ENCODE measurements at places on chromosomes 2 and 18. TPM values are rescaled to one million over a fixed set of nuclear protein-coding genes. Genes with fewer than 3 reads are reported as not detected.
A peak's percentile ranks its signal among the peaks of the same experiment; 100 is the strongest.

B3GNT7 gene
- 0.13 TPM for total RNA-seq

POMC gene
- total RNA-seq = 4.7 TPM

SP100 gene
- 84.4 TPM for total RNA-seq

IGFBP5 gene
- not detected for total RNA-seq

ASXL3 gene
- total RNA-seq = not detected

PTPRN gene
- not detected for total RNA-seq

GKN1 gene
- not detected for total RNA-seq

MERTK gene
- 0.88 TPM for total RNA-seq

DNA sequence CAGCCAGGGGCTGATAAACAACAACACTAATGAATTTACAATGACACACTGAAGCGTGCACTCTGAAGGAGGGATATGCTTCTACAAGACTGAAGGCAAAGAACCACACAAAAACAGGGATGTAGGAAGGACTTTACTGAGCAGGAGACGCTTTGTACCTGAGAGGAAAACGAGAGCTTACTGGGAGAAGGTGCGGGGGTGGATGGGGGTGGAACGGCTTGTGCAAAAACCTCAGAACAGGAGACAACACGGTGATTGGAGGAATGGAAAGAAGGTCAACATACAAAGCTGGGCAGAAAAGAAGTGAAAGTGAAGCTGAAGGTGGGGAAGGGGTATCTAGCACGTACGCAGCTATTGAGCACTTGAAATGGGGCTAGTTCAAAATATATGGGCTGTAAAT is 93.1 kb downstream of the SLC8A1 start:
- no peak overlapping the region for H3K4me3 ChIP-seq
- H3K36me3 ChIP-seq = no peaks in the 10 kb centered on the region
- DNase-seq = no peak

DNA sequence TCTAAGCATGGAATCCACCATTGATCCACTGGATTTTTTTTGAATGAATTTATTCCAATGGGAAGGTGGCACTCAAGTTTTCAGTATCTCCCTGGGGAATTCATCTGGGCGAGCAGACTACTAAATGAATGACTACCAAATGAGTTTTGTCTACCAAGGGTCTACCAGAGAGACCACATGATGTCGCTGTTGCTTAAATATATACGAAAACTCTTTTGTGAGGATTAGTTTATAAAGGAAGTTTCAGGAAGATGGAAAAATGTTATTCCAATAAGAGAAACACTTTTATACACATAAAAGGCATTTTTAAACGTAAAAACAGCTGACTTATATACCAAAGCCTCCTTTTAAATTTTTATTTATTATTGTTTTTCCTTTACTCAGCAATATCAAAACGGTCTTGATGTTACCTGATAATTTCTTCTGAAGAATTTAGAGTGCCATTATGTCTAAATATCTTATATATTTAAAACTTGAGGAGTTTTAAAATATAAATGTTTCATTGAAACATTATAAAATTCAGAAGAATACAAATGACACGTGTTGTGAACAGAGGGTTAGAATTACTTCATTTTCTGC is 139.7 kb downstream of the HRH4 start:
- H3K36me3 ChIP-seq = no peaks in the 10 kb centered on the region
- H3K4me1 ChIP-seq = no peaks in the 10 kb centered on the region
- no peak overlapping the region for H3K27ac ChIP-seq
- no peak overlapping the region for H3K4me3 ChIP-seq
- no peaks in the 10 kb centered on the region for H3K27me3 ChIP-seq

- no peaks in the 10 kb centered on the region for H3K36me3 ChIP-seq
- H3K27ac ChIP-seq = peak overlapping the region; percentile 84
- H3K4me3 ChIP-seq = peak overlapping the region; percentile 50
- H3K4me1 ChIP-seq = peaks cover 93% of the 10 kb centered on the region
- H3K27me3 ChIP-seq = no peaks in the 10 kb centered on the region
These were observed 112.8 kb downstream of the SPTBN1 start for GRCh38 chr2:54568876-54569321.

DNA sequence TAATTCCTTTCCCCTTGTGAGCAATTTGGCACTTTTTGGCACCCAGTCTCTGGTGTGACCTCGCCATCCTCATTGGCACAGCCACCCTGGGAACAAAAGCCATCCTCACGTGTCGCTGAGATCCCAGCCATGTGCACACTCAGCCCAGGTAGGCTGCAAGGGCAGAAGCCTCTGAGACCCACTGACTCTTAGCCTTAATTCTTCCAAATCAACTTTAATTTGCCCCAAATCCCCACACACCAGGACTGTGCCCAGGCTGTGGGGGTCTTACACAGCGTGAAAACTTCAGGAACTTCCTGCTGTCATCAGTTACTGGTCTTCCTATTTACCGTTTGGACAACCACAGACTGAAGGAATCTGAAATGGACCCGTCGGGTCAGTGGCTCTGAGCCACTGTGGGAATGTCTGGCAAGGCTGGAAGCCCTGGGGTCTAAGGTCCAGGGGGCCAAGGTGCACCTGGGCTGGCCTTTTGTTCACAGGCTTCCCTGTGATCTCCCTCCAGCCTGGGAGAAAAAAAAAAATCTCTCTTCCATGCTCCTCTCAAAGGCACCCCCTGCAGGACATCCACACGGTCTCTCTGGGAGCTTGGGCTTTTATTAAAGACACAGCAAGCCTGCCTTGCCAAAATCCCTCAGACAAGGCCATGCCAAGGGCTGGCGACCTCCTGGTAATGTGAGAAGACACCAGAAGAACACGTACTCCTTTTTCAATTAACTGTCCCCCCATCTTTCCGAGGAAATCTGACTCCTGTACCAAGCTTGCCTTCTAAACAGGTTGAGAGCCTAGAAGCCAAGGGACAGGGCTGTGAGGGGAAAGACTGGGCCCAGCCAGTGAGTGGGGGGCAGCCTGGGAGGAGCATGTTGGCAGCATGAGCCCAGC is 42.1 kb upstream of the LAPTM4A start:
- H3K27me3 ChIP-seq = no peaks in the 10 kb centered on the region
- H3K27ac ChIP-seq = no peak overlapping the region
- no peak for DNase-seq
- H3K36me3 ChIP-seq = no peaks in the 10 kb centered on the region
- H3K4me1 ChIP-seq = no peaks in the 10 kb centered on the region
- no peak overlapping the region for H3K4me3 ChIP-seq

DNA sequence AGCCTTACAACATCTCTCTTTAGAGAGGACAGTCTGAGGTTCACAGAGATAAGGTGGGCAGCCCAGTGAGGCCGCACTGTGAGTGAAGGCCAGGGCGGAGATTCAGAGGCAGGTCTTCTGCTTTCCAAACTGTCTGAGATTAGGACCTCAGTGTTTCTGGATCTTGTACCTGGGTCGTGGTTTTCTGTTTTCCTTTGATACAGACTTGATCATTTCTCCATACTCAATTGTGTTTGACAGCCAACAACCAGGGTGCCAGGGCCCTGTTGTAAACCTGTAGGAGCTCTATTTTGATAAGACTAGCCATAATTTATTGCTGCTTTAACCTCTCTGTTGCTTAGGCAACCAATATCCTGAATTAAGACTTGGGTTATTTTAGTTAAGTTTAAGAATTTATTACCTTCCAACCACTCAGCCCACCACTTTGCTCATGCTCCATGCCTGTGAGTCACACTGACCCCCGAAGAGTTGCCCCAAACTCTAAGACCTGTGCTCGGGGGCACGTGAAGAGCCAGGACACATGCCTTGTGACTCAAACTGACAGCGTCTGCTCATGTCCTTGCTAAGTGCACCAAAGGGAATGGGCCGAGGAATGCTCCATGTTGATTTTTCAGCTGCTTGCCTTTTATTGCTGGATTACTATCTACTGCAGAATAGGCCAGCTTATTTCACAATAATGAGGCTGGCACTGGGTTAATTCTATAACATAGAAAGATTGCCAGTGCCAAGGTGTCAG is 248.6 kb downstream of the BCL2 start:
- H3K36me3 ChIP-seq = no peaks in the 10 kb centered on the region
- DNase-seq = no peak
- no peak overlapping the region for H3K4me3 ChIP-seq
- H3K27me3 ChIP-seq = no peaks in the 10 kb centered on the region

DNA sequence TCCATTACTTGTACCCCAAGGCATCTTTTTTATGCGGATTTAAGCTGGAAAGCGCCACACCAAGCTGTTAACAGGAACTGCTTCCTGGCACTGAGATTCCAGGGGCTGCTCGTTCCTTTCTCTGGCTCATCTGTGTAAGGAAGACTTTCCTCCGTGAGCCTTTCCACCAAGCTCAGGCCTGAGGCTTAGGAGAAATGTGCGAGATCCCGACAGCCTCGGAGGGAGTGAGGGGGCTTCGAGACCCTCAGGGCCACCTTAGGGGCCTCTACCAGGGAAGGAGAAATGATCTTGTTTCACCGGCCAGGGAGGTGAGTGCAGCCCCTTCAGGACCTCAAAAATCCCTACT is 17.1 kb downstream of the B3GNT7 start:
- H3K27me3 ChIP-seq = peaks cover 15% of the 10 kb centered on the region
- H3K4me1 ChIP-seq = peaks cover 12% of the 10 kb centered on the region
- no peak overlapping the region for H3K4me3 ChIP-seq
- no peaks in the 10 kb centered on the region for H3K36me3 ChIP-seq
- no peak overlapping the region for H3K27ac ChIP-seq

- H3K4me3 ChIP-seq = no peak overlapping the region
- H3K27ac ChIP-seq = no peak overlapping the region
- no peaks in the 10 kb centered on the region for H3K27me3 ChIP-seq
- no peak for DNase-seq
- H3K36me3 ChIP-seq = no peaks in the 10 kb centered on the region
These were observed 968.4 kb upstream of the NRXN1 start for GRCh38 chr2:52000151-52000855.

DNA sequence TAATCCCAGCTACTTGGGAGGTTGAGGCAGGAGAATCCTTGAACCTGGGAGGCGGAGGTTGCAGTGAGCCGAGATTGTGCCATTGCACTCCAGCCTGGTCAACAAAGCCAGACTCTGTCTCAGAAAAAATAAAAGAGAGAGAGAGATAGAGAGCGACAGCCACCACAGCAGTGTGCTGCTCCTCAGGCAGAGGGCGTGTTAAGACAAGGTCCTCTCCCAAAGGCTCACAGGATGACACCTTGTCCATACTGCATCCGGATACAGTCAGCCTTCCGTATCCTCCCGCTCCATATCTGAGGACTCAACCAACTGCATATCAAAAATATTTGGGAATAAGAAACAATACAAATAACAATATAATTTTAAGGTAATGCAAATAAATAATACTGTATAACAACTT is 20.1 kb downstream of the ARL4C start:
- DNase-seq = no peak
- H3K4me3 ChIP-seq = no peak overlapping the region
- H3K27me3 ChIP-seq = no peaks in the 10 kb centered on the region
- H3K4me1 ChIP-seq = peaks cover 19% of the 10 kb centered on the region
- no peak overlapping the region for H3K27ac ChIP-seq
- no peaks in the 10 kb centered on the region for H3K36me3 ChIP-seq

GRCh38 chr2:85437488-85438200 is 19.1 kb downstream of the SH2D6 start:
- H3K4me3 ChIP-seq = peak overlapping the region; percentile 32
- no peaks in the 10 kb centered on the region for H3K27me3 ChIP-seq
- peak overlapping the region; percentile 53 for H3K27ac ChIP-seq
- H3K4me1 ChIP-seq = peaks cover 22% of the 10 kb centered on the region
- peak; percentile 75 for DNase-seq

DNA sequence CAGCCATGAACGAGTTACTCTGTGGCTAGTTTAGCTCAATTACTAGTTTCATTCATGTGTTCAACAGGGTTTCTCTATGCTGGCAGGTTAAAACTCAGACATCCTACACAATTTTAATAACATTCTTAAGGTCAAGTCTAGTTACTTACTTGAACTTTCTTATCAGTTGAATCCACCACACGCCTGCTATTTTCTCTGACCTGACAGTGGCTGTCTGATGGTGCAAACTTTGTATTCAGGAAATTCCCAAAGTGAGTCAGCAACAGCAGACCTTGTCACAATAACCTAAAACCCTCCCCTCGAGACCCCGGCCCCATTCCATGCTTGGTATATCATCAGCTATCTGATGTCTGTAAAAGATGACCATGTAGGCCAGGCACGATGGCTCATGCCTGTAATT is 20.8 kb upstream of the CIDEA start:
- H3K27ac ChIP-seq = no peak overlapping the region
- no peaks in the 10 kb centered on the region for H3K36me3 ChIP-seq
- peaks cover 3% of the 10 kb centered on the region for H3K27me3 ChIP-seq

- H3K27ac ChIP-seq = no peak overlapping the region
- no peaks in the 10 kb centered on the region for H3K36me3 ChIP-seq
- DNase-seq = no peak
- no peaks in the 10 kb centered on the region for H3K27me3 ChIP-seq
- H3K4me3 ChIP-seq = no peak overlapping the region
These were observed 1024.1 kb downstream of the TMEM182 start for GRCh38 chr2:103785956-103786355.

DNA sequence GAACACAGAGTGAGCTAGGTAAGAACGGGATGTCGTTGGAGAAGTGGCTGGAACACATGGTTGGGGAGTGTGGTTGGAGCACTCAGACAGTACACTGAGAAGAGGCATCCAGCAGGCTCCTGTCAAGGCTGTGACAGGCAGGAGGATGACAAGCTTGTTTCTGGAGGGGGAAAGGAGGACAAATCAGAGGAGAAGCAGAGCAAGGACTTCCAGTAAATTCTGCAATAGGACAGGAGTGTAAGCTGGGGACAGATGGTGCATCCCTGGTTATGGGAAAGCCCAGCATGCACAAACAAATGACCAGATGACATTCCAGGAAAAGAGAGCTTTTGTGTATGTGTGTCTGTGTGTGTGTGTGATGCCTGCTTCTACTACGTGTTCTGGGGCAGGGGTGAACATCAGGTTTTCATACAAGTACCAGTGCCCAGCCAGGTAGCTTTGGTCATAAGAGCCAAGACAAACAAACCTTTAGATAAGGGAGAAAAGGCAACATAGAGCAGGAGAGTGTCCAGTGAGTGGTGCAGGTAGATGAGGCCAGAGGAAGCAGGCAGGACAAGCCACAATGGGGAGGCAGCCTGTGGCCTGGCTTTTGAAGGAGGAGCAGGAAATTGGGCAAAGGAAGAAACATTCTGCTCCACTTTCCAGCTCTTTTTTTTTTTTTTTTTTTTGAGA is 32.1 kb upstream of the MAPK4 start:
- no peaks in the 10 kb centered on the region for H3K27me3 ChIP-seq
- DNase-seq = no peak
- H3K36me3 ChIP-seq = no peaks in the 10 kb centered on the region
- H3K27ac ChIP-seq = no peak overlapping the region
- H3K4me3 ChIP-seq = no peak overlapping the region
- H3K4me1 ChIP-seq = no peaks in the 10 kb centered on the region

DNA sequence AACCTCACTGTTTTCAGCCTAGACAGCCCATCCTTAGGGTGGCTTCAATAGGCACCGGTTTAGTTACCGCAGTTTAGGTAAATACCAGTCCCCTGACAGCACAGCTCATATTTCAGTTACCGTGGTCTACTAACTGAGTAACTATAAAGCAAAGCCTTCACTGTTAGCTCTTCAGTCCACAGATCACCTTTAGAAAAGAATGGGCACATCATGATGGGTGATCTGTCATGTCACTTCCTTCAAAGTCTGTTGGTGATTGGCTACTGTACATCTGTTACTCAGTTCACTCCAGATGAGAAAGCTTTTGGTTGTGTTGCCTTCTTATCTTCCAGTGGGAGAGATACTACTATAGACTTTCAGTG is 21.0 kb downstream of the SLC20A1 start:
- H3K27ac ChIP-seq = no peak overlapping the region
- H3K4me3 ChIP-seq = no peak overlapping the region
- no peaks in the 10 kb centered on the region for H3K4me1 ChIP-seq
- H3K27me3 ChIP-seq = no peaks in the 10 kb centered on the region
- peaks cover 11% of the 10 kb centered on the region for H3K36me3 ChIP-seq

Data from CD8-positive, alpha-beta memory T cell (primary cell).